Stimulated activated CD4-positive, alpha-beta T cell treated with anti-CD3 and anti-CD28 coated beads, Interleukin-12 subunit alpha, Interleukin-12 subunit beta, amount 100 ng/mL, for 24 hours (primary cell): ENCODE measurements at places on chromosomes 5 and 9.

GRCh38 chr9:95736370-95736769, 139.1 kb upstream of the ERCC6L2 start:
- no peak for DNase-seq

GRCh38 chr5:158544388-158545339, 555.1 kb downstream of the EBF1 start:
- DNase-seq = no peak

DNA sequence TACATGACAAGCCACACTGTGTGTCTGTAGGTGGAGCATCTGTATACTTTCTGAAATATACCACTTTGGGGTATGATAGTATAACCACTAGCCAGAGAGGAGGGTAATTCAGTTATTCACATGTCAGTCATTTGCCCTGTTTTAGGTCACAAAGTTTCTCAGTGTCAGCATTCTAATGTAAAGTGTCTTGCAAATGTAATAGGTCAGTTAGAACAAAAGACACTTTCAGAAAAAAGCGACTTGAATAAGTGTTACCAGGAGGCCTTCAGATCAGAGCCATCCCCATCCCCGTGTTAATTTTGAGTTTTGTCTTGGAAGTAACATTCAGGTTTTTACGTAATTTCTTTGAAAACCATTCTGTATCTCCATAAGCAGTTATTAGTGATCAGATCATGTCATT, 33.7 kb downstream of the TTC1 start:
- DNase-seq = no peak

DNA sequence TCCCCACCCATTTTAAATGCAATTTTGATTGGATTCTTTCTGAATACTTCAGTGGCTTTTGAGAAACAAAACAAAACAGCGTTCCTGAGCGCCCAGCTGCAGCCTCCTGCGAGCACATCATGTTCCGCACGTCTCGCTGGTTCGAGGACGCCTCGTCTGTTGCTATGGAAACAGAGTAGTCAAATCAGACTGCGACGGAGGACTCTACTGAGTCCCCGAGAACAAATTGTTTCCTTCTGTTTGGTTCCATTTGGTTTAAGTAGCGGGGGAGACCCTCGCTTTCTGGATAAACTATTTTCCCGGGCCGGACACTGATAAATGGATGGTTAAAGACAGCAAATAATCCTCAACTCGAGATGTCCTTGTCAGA, 69.0 kb downstream of the SLC28A3 start:
- DNase-seq = no peak
